ENCODE measurements at places on chromosomes 3 and 15.

DNA sequence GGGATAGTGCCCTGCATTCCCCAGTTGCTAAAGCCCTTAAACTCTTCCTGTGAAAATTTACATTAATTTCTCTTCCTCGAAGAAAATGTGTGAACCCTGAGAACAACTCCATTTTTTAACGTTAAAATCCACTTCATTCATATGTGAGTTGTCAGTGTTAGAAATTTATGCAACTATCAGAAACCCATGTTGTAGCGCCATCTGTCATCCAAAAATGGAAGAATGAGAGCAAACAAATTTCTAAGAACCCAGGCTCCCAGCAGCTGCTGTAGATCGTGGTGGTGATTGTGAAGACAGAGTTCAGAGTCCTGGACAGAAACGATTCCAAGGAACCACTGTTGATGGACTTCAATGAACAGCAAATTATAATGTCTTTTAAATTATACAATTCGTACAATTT is 179.7 kb upstream of the NDN start:
- peak; percentile 54 for DNase-seq

GRCh38 chr3:172059532-172059931 is 20.2 kb downstream of the FNDC3B start:
- DNase-seq = no peak

- DNase-seq = no peak
These were observed 119.4 kb upstream of the NPHP3 start for GRCh38 chr3:132841621-132842020.

DNA sequence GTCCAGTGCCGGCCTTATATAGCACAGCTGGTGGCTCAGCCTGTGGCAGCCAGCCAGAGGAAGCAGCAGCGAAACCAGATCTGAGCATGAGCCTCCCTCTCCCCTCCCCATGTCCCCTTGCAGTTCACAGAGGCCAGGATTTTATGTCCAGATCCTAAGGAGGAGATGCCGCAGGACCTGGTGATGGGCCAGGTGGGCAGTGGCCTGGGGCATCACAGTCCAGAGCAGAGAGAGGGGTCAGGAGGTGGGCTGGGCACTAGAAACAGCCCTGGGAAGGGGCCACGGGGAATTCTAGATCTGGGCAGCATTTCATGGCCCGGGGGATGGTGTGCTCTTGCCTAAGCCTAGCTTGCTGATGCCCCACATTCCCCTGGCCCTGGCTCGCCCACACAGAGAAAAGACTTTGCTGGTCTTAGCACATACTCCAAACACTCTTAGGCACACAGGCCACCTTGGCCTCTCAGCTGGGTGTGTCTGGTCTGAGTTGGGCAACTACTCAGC is 259 bp upstream of the CILP start:
- no peak for DNase-seq

GRCh38 chr3:158846803-158847451 is 45.1 kb downstream of the MFSD1 start:
- DNase-seq = no peak

DNA sequence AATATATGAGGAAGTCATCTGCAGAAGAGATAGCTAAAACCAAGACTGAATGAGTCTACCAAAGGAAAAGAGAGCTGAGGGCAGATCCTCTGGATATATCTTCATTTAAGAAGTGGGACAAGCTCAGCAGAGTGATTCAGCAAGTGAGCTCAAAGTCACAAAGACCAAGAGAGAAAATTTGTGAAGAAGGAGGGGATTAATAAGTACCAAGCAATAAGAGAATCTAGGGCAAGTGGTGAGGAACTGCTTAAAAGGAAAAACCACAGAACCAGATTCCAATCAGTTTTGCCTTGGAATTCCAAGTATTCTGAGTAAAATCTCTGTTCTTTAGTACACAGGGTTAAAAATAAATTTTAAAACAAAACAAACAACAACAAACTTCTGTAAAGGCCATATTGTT is 3.6 kb downstream of the EHHADH start:
- DNase-seq = no peak

- DNase-seq = no peak
These were observed 39.3 kb upstream of the UACA start for GRCh38 chr15:70802629-70803028.

DNA sequence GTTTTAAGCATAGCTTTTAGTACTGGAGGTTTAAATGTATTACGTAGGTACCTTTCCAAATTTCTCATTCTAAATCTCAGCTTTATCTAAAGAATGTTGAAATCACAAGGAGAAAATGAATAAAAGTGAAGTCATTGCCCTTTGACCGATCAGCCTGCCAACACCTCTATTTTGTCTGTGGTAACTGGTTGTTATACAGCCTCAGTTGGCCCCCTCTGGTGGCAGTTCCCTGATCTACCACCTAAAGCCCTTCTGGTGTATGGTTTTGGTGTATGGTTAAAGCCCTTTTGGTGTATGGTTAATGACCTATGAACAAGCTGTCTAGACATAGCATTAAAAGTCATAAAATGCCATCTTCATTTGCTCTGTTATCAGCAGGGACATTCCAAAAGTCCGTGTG is 378.2 kb upstream of the AZI2 start:
- DNase-seq = peak; percentile 63

- no peak for DNase-seq
These were observed 51.7 kb upstream of the AMOTL2 start for GRCh38 chr3:134425943-134426342.

- no peak for DNase-seq
These were observed 28.7 kb upstream of the SAMMSON start for GRCh38 chr3:69970827-69971226.

All from NAMALWA (cell line).